ENCODE measurements at places on chromosomes 16 and 17.
A peak's percentile ranks its signal among the peaks of the same experiment; 100 is the strongest.

DNA sequence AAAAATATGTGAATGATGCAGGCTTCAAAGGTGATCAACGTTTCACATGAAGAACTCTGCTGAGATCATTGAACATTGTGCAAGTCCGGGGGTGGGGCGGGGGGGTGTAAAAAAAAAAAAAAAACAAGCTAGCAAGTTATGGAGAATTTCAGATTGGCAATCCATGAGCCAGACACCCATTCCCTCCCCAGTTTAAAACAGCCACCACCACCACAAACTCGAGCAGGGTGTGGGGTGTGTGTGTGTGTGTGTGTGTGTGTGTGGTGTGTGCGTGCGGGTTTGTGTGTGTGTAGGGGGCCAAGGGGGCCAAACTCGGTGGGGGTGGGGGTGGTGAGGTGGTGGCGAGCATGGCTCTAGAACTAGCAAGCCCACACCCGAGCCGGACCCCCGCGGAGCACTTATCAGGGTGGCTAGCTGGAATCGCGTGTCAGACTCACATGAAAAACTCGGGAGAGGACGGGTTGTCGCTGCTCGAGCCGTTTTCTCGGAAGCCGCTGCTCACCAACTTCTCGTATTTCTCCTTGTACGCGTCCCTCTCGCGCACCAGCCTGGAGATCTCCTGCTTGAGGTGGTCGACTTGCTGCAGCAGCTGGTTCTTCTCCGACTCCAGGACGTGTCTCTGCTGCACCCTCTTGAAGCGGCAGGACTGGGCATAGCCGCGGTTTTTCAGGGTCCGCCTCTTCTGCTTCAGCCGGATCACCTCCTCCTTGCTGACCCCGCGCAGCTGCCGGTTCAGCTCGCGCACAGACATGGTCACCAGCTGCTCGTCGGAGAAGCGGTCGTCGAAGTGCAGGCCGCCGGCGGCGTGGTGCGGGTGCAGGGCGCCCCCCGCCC, 2.0 kb downstream of the MAF start:
- peak; percentile 56 for DNase-seq

DNA sequence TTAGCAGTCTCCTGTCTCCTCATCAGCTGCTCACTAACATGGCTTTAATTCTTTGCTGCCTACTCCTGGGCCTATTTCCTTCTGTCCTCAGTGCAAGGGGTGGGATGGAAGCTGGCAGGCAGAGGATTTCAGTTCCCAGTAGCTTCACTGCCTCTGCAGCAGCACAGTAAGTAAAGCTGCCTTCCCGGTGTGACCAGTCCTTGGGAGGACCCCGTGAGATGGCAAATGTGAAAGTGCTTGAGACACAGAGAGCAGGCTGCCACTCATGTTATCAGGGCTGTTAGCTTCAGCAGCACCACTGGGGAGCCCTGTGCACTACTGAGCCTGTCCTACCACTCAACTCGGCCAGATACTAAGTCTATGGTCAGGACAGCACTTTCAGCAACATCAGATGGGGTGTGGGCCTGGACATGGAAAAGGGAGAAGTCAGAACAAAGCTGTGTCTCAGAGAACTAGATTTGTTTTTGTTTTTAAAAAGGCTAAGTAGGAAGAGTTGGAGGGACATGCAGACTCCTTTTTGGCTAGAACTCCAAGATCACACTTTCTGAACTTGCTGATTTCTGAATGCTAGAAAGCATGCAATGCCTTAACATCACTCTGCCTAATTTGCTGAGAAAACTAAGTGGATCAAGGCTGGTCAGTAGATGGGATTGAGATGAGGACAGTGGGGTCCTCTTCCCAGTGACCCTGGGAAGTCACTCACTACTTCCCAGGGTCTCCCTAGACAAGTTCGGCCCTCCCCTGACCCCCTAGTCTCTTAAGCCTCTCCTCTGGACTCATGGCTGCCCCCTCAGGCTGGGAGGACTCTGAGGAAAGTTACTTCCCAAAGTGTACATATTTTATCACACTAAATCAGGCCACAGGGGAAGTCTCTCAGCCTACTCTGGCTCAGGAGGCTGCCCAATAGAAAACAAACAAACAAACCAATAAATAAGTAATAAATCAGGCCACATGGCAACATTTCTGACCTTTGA, 1.1 kb downstream of the ACSF2 start:
- DNase-seq = peak; percentile 38

- DNase-seq = no peak
These were observed 328.0 kb upstream of the XYLT1 start for GRCh38 chr16:17798716-17799115.

DNA sequence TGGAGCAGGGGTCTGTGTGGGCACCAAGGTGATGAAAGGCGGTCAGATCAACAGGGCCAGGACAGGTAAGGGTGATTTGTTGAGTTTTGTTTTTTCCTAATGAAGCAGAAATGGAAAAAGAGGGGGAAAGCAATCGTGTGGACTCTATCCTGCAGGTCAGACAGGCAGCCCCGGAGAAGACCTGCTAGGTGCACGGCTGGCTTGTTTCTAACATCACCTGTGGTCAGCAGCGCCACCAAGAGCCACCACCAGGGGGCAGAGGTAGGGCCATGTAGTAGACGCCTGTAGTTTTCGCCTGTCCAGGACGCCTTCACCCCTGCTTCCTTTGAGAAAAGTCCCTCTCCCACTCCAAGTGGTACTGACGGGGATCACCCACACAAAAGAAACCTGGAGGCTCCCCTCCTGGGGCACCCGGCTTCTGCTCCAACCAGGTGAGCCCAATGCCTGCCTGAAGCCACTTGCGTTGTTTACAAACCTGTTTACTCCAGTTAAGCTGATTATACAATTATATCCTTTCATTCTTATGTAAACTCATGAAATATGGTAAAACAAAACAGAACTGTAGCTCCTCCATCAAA, 54.2 kb upstream of the SEC14L1 start:
- peak; percentile 82 for DNase-seq

GRCh38 chr17:4974115-4974670, 6.6 kb upstream of the SPAG7 start:
- DNase-seq = no peak

GRCh38 chr17:44230140-44230539, 10.7 kb upstream of the UBTF start:
- no peak for DNase-seq

DNA sequence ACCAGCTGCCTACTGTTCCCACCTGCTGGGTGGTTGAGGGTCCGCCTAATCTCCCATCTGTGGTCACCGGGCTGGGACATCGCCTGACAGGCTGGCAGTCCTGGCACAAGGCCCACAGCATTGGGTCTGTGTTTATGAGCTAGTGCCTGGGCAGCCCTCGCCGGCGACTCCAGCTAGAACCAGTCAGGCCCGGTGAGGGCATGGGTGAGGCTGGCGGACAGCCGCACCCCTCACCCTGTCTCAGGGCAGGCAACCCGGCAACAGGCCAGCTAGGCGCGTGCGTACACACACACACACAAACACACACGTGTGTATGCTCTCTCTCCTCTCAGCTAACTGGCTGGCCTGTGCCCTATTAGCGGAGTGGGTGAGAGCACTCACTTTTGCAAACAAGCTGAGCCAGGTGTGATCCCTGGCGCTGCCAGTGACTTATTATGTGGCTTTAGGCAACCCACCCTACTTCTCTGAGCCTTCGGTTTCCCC, 10.4 kb downstream of the HSD11B2 start:
- DNase-seq = no peak

DNA sequence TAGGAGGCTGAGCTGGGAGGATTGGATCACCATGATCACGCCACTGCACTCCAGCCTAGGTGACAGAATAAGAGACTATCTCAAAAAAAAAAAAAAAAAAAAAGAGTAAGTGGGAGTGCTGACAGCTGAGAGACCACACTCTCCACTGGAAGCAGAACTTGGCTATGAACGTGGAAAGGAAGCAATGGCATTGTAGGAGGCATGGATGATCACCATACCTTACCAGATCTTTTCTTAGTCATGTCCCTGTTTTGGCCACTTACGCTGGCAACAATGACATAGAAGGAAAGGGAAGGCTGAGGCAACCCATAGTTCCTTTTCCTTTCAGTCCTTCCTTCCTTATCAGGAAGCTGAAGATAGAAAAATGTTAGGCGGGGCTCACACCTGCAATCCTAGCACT, 3.7 kb upstream of the ATP1B2 start:
- no peak for DNase-seq

DNA sequence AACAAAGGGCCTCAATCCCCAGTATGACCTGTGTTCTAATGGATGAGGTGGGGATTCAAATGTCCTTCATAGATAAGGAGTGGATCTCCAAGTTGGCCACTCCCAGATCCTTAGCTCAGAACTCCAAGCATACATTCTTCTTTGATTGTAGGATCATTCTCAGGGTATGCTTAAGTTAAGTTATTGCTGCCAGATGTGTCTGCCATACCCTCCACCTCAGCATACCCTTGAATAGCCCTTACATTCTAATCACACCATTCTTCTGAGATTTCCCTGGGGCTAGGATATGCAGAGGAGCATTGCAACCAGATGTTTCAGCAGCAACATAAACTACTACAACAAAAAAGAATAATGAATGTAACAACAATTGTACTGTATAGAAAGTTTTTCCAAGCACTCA, 1.6 kb upstream of the KRTAP2-4 start:
- DNase-seq = no peak

DNA sequence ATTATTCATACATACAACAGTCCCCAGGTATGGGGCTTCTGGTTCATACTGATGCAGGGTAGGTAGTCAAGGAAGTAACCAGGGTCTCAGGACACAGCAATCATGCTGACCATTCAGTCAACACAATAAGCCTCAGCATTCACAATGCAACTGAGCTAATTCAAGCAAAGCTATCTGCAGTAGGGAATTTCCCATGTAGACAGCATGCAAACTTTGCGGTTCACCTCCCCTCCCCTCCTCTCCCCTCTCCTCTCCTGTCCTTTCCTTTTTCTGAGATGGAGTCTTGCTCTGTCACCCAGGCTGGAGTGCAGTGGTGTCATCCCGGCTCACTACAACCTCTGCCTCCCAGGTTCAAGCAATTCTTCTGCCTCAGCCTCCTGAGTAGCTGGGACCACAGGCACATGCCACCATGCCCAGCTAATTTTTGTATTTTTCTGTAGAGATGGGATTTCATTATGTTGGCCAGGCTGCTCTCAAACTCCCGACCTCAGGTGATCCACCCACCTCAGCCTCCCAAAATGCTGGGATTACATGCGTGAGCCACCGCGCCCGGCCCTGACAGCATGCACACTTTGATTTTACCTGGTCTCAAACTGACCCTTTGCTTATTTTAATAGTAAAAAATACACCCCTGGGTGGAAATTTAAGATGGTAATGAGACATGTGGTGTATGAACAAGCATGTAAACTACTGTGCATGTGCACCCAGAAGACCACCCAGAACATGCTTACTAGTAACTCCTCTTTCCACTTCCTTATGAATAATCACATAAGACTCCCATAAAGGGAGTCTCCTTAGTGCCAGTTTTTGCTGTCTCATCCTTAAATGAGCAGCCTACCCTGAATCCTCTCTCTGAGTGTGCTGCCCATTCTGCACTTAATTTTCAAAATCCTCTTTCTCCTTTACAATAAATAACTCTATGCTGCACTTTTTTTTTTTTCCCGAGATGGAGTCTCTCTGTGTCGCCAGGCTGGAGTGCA, 9.3 kb upstream of the RNF135 start:
- DNase-seq = peak; percentile 84

- no peak for DNase-seq
These were observed 130.0 kb upstream of the TOX3 start for GRCh38 chr16:52676959-52677358.

DNA sequence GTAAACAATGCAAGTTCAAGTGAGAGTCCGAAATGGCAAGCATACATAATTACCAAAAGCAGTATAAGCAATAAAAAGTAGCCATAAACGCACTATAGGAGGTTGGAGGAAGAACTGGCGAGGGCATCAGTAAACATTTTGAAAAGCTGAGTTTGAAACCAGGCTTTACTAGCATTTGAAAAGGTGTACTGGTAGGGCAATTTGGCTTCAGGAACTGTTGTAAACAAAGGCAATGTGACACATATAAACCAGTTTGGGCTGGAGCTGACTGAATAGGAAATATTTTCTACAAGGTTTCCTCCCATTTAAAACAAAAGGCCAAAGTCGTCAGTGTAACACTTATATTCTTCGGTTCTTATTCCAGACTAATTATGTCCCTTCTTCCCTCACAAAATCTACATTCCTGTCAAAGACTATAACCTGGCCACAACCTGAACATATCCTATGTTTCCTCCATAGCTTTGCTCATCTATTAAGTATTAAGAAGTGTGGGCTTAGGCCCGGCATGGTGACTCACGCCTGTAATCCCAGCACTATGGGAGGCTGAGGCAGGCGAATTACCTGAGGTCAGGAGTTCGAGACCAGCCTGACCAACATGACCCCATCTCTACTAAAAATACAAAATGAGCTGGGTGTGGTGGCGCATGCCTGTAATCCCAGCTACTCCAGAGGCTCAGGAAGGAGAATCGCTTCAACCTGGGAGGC, 7.8 kb downstream of the CBX1 start:
- no peak for DNase-seq

DNA sequence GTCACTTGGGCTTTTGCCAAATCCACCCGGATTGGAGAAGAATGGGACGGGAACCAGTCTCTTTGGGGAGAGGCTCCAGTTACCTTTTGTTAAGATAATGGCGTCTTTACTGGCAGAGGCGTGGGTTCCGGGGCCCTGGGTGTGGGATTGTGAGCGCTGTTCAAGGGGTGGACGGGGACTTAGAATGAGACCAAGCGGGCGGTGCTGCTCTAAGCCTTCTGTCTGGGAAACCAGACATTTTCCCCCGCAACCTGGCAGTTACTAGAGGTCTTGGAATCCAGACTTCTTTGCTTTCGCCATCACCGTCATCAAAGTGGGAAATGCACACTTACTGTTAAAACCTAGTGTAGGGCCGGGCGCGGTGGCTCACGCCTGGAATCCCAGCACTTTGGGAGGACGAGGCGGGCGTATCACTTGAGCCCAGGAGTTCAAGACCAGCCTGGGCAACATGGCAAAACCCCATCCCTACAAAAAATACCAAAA, 706 bp downstream of the TEN1 start:
- DNase-seq = no peak

DNA sequence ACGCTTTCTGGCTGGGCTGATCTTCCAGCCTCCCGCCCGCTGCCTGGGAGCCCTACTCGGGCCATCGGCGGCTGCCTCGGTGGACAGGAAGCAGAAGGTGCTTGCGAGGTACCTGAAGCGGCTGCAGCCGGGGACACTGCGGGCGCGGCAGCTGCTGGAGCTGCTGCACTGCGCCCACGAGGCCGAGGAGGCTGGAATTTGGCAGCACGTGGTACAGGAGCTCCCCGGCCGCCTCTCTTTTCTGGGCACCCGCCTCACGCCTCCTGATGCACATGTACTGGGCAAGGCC, 30.7 kb downstream of the CIITA start:
- no peak for DNase-seq

- no peak for DNase-seq
These were observed 16.9 kb upstream of the GLG1 start for GRCh38 chr16:74623839-74624235.

Measured in B cell (primary cell).